Activated naive CD8-positive, alpha-beta T cell treated with anti-CD3 and anti-CD28 coated beads, Interleukin-2, amount 10 ng/mL, durations not matched to agents 7 days and 5 days (primary cell): ENCODE measurements at places on chromosomes 11 and 22. TPM values are rescaled to one million over a fixed set of nuclear protein-coding genes. Genes with fewer than 3 reads are reported as not detected.

The CLMP gene
- 0.31 TPM for total RNA-seq

The TSSK2 gene
- not detected for total RNA-seq

The OR52N4 gene
- total RNA-seq: 1.8 TPM

The WNT7B gene
- total RNA-seq: not detected

DNA sequence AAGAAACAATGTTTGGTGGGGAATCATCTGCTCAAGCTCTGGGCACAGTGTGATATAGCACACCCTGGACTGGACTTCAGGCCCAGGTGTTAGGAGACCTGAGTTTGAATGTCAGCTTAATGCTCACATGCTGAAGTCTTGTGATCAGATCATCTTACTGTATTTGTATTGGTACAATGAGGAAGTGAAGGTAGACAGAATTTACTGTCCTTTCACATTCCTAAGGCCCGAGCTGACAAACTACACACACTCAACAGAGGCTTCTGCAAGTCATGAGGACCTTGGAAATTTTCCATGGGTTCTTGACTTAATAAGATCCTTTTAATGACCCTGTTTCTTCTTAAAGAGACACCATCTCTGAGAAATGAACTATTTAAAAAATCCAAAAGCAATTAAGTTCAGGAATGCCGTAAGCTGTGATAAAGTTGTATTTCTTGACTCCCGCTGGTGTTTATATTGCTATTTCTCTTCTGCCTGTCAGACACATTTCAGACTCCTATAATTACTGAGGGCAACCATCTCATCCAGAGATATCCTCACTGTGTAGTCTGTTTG lies 802.0 kb downstream of the DLG2 start:
- H3K4me1 ChIP-seq: no peaks in the 10 kb centered on the region
- H3K4me3 ChIP-seq: no peak overlapping the region
- DNase-seq: no peak
- peaks cover 2% of the 10 kb centered on the region for H3K27me3 ChIP-seq
- no peak overlapping the region for H3K27ac ChIP-seq

The MUC6 gene
- total RNA-seq: not detected

The GDPD4 gene
- total RNA-seq: not detected

DNA sequence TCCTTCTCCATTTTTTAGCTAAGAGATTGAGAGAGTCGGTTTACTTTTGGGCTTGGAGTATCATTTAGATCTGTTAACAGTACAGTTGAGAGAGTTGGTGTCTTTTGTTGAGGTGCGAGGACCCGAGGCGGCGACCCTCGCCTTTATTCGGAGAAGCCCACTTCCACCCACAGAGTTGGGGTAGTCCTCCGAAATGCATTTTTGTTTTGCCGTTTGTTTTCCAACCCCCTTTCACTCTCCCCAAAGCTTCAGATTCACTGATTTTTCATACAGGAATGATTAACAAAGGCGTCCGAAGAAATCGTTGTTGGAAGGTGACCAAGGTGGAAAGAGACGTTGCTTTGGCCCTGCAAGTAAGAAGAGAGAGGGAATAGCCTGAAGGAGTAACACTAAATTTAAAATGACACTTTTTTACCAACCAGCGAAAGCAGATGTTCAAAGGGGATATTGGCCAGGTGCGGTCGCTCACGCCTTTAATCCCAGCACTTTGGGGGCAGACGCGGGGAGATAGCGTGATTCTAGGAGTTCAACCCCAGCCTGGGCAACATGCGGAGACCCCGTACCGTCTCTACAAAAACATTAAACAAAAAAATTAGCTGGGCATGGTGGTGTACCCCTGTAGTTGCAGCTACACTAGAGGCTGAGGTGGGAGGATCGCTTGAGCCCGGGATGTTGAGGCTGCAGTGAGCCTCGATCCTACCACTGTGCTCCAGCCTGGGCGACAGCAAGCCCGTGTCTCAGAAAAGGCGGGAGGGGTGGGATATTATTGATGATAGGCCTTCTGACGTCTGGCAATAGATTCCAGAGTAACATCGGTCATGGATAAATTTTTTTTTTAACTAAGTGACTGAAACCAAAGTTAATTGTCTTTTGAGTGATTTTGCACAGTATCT lies 899 bp upstream of the RAB30 start:
- H3K4me3 ChIP-seq: no peak overlapping the region
- H3K4me1 ChIP-seq: peaks cover 36% of the 10 kb centered on the region
- no peak for DNase-seq
- no peak overlapping the region for H3K27ac ChIP-seq

The LMO2 gene
- 0.48 TPM for total RNA-seq

- no peak overlapping the region for H3K4me3 ChIP-seq
- no peaks in the 10 kb centered on the region for H3K4me1 ChIP-seq
- H3K27ac ChIP-seq: no peak overlapping the region
- DNase-seq: no peak
- H3K36me3 ChIP-seq: no peaks in the 10 kb centered on the region
Observed at GRCh38 chr11:115626414-115626813, 122.2 kb upstream of the CADM1 start.

DNA sequence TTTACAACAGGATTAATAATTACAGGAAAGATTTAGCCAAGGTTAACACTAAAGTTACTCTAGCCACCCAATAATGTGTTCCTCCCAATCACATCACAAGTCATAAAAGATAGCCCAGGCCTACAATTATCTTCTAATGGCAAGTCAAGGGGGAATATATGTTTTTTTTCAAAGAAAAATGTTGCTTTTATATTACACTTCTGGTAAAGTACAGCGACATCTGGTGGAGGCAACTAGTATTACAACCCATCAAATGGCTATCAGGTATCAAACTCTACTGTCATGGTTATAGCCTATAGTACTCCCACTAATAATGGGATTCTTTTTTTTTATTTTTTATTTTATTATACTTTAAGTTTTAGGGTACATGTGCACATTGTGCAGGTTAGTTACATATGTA lies 71.8 kb downstream of the XRRA1 start:
- H3K4me3 ChIP-seq: no peak overlapping the region
- H3K36me3 ChIP-seq: peaks cover 44% of the 10 kb centered on the region
- H3K4me1 ChIP-seq: no peaks in the 10 kb centered on the region
- no peak overlapping the region for H3K27ac ChIP-seq

GRCh38 chr11:117523680-117524079 lies 196.0 kb downstream of the CEP164 start:
- no peak overlapping the region for H3K27ac ChIP-seq
- H3K4me1 ChIP-seq: no peaks in the 10 kb centered on the region
- no peaks in the 10 kb centered on the region for H3K36me3 ChIP-seq
- H3K4me3 ChIP-seq: no peak overlapping the region

The TEX54 gene
- total RNA-seq: not detected

DNA sequence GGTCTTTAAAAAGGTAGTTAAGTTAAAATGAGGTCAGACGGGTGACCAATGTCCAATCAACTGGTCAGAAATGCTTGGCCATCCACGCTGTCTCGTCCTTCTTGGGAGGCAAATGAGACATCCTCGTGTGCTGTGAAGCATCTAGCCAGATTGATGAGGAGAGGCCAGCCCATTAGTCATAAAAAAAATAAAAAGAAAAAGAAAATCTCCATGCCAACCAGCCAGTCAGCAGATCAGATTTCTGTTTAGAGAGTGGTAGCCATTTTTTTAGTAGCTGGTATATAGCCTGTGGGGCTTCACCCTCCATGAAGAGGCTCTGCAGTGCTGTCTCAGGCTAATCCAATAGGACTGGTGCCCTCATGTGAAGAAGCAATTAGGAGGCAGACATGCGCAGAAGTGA lies 343.1 kb upstream of the SYN3 start:
- no peaks in the 10 kb centered on the region for H3K36me3 ChIP-seq
- H3K27me3 ChIP-seq: no peaks in the 10 kb centered on the region
- no peak for DNase-seq
- no peak overlapping the region for H3K27ac ChIP-seq
- H3K4me1 ChIP-seq: no peaks in the 10 kb centered on the region

GRCh38 chr11:112412383-112412782 lies 151.7 kb upstream of the PLET1 start:
- H3K36me3 ChIP-seq: no peaks in the 10 kb centered on the region
- no peak for DNase-seq
- no peak overlapping the region for H3K27ac ChIP-seq

GRCh38 chr11:27563201-27563600 lies 56.6 kb upstream of the LIN7C start:
- no peaks in the 10 kb centered on the region for H3K4me1 ChIP-seq
- H3K36me3 ChIP-seq: no peaks in the 10 kb centered on the region
- H3K27ac ChIP-seq: peak overlapping the region; percentile 21
- no peaks in the 10 kb centered on the region for H3K27me3 ChIP-seq
- no peak overlapping the region for H3K4me3 ChIP-seq
- DNase-seq: no peak

The FDXACB1 gene
- 3.4 TPM for total RNA-seq

- no peaks in the 10 kb centered on the region for H3K4me1 ChIP-seq
- H3K27me3 ChIP-seq: no peaks in the 10 kb centered on the region
- no peak for DNase-seq
- no peak overlapping the region for H3K4me3 ChIP-seq
- peaks cover 1% of the 10 kb centered on the region for H3K36me3 ChIP-seq
Observed at GRCh38 chr11:1415631-1416030, 25.9 kb downstream of the BRSK2 start.

DNA sequence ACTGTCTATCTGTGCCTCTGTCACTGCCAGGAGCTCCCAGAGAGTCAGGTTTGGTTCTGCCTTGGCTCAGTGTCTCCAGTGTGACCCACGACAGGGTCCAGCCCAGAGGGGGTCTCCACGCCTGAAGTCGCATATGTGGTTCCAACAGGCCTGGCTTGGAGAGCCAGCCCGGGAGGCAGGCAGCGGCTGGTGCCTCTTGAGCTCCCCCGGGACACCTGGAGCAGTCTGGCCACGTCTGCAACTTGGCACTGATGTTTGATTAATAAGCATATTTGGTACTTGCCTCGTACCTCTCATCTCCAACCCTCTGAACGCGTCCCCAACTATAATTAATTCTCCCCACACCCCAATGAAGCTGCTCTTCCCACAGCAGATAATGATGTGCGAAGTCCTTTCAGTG lies 31.7 kb upstream of the SHISAL1 start:
- no peaks in the 10 kb centered on the region for H3K4me1 ChIP-seq
- H3K27ac ChIP-seq: no peak overlapping the region
- H3K4me3 ChIP-seq: no peak overlapping the region
- DNase-seq: no peak
- no peaks in the 10 kb centered on the region for H3K36me3 ChIP-seq

DNA sequence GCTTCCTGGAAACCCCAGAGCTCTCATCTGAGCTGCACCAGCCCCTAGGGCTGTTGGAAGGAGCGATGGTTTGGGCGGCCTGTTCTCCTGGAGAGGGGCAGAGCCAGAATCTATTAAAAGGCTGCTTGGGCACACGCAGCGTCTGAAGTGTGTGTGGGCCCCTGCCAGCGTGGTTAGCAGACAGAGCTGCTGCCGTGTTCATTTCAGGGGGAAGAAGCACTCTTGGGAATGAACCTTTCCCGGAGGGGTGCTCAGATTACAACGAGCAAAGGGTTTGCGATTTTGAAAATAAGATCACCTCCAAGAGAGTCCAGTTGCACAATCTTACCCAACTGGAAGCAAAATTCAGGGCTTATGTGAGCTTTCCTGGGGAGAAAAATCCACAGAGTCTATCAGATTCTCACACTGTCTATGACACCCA lies 12.9 kb downstream of the ANO1 start:
- H3K4me3 ChIP-seq: no peak overlapping the region
- H3K36me3 ChIP-seq: no peaks in the 10 kb centered on the region
- DNase-seq: no peak
- no peaks in the 10 kb centered on the region for H3K4me1 ChIP-seq
- H3K27ac ChIP-seq: no peak overlapping the region

- DNase-seq: no peak
- H3K27ac ChIP-seq: no peak overlapping the region
- H3K4me1 ChIP-seq: peaks cover 2% of the 10 kb centered on the region
- no peak overlapping the region for H3K4me3 ChIP-seq
Observed at GRCh38 chr11:119749006-119749565, 20.1 kb upstream of the NECTIN1 start.

- H3K27me3 ChIP-seq: no peaks in the 10 kb centered on the region
- no peak for DNase-seq
- no peak overlapping the region for H3K4me3 ChIP-seq
- H3K36me3 ChIP-seq: peaks cover 2% of the 10 kb centered on the region
Observed at GRCh38 chr11:87265979-87266378, 228.2 kb downstream of the TMEM135 start.

- DNase-seq: no peak
- H3K36me3 ChIP-seq: no peaks in the 10 kb centered on the region
- H3K27ac ChIP-seq: no peak overlapping the region
- no peaks in the 10 kb centered on the region for H3K27me3 ChIP-seq
Observed at GRCh38 chr22:32328306-32329201, 29.1 kb upstream of the RFPL3 start.

DNA sequence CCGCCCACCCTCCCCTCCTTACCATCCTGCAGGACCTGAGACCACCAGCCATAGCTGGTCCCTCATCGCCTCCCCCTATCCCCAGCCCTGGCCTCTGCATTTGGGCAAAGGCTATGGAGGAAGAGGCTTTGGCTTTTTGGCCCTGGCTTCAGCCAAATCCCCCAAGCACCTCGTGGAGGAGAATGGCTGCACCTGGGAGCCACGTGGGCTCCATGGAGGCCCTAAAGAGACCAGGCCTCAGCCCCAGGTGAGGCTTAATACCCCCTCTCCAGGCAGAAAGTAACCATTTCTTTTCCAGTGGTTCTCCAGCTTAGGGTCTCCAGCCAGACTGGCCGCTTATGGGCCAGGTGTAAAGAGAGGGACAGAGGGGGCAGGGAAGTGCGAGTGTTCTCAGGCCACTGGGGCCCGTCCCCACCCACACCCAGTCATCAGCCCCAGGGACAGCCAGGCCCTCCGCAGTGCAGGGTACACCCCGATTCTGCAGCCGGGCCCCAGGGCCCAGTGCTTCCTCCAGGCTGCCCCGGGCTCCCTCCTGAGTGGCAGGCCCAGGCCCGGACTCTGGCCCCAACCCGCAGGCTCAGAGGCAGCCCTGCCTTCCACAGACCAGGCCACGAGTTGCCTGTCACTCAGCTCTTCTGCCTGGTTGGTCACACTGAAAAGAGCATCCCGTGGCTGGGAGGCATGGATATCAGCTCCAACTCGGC lies 26.4 kb downstream of the CDKN1C start:
- H3K27ac ChIP-seq: no peak overlapping the region
- DNase-seq: no peak
- peaks cover 24% of the 10 kb centered on the region for H3K27me3 ChIP-seq
- H3K4me3 ChIP-seq: no peak overlapping the region
- peaks cover 5% of the 10 kb centered on the region for H3K4me1 ChIP-seq

- peaks cover 31% of the 10 kb centered on the region for H3K4me1 ChIP-seq
- DNase-seq: no peak
- H3K36me3 ChIP-seq: peaks cover 11% of the 10 kb centered on the region
- no peaks in the 10 kb centered on the region for H3K27me3 ChIP-seq
- peak overlapping the region; percentile 97 for H3K27ac ChIP-seq
Observed at GRCh38 chr22:19448076-19448607, 631 bp upstream of the C22orf39 start.

The SPI1 gene
- 3.5 TPM for total RNA-seq

The RPL3 gene
- total RNA-seq: 1,927 TPM

- H3K4me1 ChIP-seq: no peaks in the 10 kb centered on the region
- DNase-seq: no peak
- no peak overlapping the region for H3K27ac ChIP-seq
- no peaks in the 10 kb centered on the region for H3K36me3 ChIP-seq
- no peaks in the 10 kb centered on the region for H3K27me3 ChIP-seq
Observed at GRCh38 chr11:96708219-96708878, 318.5 kb downstream of the JRKL start.

GRCh38 chr11:72643547-72643946 lies 30.7 kb downstream of the PDE2A start:
- H3K4me1 ChIP-seq: peaks cover 2% of the 10 kb centered on the region
- H3K4me3 ChIP-seq: peak overlapping the region; percentile 39
- DNase-seq: no peak
- H3K27me3 ChIP-seq: peaks cover 9% of the 10 kb centered on the region
- no peak overlapping the region for H3K27ac ChIP-seq
- no peaks in the 10 kb centered on the region for H3K36me3 ChIP-seq
